Activated naive CD8-positive, alpha-beta T cell treated with anti-CD3 and anti-CD28 coated beads, Interleukin-2, amount 50 U/mL, for 16 hours (primary cell): ENCODE measurements at places on chromosomes 6 and 20.
A peak's percentile ranks its signal among the peaks of the same experiment; 100 is the strongest.

DNA sequence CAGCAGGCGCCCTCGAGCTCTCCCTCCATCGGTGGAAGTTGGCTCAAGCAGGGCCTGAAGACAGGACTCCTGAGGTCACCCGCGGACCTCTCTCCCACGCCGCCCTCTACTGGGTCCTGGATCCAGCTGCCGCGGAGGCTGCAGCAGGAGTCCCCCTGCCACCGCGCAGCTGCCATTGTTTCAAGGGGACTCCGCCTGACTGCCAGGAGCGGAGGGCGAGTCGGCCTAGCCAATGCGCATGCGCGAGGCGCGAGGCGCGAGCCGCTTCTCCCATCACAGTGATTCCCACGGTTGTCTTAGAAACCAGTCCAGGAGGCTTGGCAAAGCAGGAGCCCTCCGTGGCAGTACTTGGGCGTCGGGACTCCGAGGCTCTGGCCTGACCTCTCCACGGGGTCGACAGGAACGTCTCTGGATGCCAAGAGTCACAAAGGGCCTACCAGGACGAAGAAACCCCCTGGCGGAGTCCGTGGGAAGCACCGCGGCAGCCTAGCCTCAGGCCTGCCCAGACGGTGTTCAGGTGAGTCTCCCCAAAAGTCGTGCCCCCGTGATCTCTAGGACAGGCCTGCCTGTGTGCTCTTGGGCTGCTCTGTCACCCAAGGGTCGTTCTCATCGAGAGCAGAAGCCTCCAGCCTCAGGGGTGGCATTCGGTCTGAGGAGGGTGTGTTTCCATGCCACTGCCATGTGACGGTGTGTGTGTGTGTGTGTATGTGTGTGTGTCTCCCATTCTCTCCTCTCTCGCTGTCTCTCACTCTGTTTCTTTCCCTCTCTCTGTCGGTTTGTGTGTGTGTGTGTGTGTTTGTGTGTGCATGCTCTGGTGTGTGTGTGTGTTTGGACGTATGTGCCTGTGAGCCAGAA, 290.6 kb upstream of the ZNF337 start:
- peak; percentile 32 for DNase-seq

DNA sequence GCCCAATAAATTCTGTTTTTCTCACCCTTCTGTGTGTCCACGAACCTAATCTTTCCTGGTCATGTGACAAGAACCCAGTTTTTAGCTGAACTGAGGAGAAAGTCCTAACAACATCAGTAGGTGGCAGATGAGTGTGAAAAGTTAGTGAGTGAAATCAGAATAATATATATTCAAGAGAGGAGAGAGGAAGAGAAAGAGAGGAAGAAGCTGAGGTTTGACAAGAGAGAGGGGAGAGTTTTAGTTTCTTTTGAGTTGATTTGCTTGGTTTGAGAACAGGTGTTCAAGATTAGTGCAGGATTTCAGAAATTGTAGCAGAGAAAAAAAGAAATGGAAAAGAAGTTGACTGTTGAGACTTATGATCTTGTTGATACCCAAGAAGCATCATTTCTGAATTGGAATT, 930.5 kb upstream of the FLRT3 start:
- no peak for DNase-seq

DNA sequence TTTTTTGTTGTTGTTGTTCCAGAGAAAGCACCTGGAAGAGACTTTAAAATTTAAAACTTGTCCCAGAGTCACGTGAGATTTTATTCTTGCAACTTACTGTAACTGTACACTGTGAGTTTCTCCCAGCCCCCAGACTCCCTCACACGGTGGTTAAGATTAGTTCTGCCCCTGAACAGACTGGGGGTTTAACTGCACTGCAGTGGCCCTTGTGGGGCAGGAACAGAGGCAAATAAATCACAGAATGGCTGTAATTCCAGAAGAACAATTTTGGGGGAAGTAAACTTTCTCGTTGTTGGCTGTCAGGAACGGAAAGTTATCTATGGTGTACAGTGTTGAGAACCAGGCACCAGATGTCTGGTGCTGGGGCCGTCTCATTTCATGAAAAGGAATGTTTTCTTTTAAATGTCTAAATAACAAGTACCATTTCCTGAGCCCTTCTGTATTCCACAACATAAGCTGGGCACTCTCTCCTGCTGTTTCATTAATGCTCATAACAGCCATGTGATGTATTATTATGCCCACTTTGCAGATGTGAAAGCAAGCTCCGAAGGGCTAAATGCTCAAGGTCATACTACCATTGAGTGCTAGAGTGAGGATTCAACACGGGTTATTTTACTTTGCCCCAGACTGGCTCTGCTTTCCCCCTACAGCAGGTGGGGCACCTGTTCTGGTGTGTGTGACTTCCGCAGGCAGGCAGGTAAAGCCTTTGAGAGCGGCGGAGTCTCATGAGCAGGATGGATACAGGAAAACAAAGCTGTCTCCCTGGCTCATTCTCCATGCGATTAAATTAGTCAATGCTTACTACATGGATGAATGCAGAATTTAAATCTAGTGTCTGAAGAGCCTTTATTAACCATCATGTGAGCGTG, 30.5 kb downstream of the CNKSR3 start:
- DNase-seq = no peak

GRCh38 chr6:74519163-74519562, 686.7 kb downstream of the COL12A1 start:
- DNase-seq = no peak

DNA sequence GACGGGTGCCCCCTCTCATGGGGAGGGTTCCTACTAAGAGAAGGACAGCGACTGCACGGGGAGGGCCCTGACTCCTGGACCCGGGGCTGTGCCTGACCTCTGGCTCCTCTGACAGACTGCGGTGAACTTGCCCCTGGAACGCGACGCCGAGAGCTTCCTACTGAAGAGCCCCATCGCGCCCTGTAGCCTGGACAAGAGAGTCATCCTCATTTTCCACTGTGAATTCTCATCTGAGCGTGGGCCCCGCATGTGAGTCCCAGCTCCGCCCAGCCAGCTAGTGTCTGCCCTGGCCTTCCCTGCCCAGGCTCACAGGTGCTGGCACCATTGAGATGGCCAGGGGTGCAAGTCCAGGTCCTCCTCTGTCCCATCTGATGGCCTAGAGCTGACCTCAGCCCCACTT, 7.2 kb downstream of the CDC25B start:
- DNase-seq = no peak

DNA sequence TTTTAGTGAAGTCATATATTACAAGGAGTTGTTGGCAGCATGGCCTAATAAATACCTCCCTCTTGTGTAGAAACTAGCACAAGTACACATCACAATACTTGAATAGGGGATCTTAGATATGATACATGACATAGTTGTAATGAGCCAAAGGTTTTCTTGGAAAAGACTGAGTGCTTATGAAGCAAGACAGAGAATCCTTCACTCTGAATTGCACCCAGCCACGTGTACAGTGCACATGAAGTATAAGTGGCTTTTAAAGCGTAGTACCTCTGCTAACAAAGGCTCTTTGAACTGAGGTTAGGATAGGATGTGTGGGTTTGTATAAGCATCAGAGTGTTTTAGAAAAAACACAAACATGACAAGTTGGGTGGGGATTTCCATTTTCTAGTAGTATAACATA, 145.5 kb upstream of the STMND1 start:
- DNase-seq = no peak

GRCh38 chr6:16248271-16248853, 10.0 kb downstream of the GMPR start:
- DNase-seq = no peak

DNA sequence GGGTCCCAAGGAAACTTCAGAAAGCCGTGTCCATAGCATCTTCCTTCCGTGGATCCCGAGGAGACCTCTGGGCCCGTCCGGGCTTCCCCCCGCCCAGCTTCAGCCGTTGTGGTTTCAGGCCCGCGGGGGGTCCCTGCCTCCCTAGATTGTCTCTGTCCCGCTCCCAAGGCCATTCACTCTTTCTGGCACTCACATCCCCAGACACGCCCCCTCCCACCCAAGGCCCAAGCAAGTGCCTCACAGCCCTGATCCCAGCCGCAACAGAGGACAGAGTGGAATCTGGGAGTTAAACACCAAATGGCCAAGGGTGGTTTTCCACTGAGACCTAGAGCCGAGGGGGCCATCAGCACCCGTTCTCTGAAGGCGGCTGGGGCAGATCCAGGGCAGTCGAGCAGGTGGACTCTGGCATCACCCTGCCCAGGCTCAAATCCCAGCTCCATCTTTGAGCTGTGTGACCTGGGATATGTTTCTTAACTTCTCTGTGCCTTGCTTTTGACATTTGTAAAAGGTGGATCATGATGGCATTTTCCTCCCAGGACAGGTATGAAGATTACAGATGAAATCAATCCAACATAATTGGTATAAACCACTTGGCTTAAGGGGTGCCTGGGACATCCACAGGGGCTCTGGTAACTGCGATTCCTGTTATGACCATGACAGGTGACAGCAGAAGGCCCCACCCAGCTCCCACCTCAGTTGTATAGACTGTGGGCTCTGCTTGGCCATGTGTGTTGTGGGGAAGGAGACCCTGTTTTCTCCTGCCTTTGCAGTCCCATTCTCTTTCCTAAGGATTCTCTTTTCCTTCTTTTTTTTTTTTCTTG, 48.1 kb downstream of the CTCFL start:
- no peak for DNase-seq

DNA sequence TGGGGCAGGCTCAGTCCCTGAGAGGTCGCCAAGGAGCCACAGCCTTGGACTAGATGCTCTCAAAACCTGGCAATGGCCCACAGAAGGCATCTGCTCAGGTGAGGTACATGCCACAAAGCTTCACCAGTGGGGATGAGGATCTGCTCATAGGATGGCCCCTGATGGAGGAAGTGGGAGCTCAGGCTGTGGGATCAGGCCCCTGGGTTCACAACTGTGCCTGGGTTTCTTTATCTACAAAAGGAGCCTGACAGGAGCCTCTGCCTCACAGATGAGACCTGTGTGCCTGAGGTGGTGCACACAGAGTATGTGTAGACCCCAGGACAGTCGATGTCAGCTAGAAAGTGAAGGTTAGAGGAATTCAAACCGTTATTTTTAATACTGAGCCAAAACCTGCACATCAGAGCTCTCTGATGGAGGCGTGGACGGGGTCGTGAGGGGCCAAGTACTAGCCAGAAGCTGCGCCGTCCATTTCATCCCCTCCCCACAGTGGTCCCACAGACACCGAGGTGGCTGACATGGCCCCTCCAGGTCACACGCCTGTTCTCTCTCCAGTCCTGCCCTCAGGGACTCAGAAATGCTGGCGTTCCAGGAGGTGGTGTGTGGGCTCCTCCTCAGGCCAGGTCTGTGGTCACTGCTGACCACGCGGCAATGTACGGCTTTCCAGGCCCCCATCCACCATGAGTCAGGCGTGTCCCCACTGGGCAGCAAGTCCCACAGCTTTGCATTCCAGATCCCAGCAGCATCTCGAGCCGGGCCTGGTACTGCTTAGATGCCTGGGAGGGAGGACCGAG, 33.3 kb downstream of the NTSR1 start:
- DNase-seq = no peak

GRCh38 chr20:43550456-43550855, 8.4 kb upstream of the SGK2 start:
- DNase-seq = no peak

DNA sequence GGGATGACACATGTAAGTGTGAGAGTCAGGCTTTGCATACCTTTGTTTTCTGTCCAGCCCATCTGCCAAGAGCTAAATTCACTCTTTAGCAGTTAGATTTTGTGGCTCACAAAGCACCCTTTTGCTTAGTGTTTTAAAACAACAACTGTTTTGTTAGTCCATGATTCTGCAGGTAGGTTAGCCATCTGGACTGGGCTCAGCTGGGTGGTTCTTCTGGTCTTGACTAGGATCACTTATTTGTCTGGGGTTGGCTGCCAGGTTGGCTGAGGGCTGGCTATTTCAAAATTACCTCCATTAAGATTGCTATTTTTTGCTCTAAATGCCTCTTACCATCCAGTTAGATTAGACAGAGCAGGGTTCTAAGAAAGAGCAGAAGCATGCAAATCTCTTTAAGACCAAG, 489.3 kb downstream of the BTBD3 start:
- no peak for DNase-seq

DNA sequence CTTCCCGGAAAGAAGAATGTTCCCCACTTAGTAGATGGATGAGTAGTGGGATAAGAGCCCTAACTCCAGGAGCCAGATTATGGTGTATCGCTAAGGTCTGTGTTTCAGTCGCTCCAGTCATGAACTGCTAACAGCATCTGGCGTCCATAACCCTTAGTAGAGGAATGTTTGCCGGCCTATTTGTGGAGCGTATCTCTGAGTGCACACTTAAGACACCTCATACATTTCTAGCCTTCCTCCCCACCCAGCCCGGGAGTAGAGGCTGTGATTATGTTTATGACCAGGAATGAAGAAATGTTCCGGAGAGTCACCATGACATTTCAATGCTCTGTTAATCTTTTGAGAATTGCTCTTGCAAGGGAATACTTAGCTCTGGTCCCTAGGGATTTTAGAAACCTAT, 251.1 kb upstream of the SOX4 start:
- DNase-seq = no peak

- no peak for DNase-seq
Measured at GRCh38 chr6:133546098-133546497, 304.9 kb downstream of the EYA4 start.

DNA sequence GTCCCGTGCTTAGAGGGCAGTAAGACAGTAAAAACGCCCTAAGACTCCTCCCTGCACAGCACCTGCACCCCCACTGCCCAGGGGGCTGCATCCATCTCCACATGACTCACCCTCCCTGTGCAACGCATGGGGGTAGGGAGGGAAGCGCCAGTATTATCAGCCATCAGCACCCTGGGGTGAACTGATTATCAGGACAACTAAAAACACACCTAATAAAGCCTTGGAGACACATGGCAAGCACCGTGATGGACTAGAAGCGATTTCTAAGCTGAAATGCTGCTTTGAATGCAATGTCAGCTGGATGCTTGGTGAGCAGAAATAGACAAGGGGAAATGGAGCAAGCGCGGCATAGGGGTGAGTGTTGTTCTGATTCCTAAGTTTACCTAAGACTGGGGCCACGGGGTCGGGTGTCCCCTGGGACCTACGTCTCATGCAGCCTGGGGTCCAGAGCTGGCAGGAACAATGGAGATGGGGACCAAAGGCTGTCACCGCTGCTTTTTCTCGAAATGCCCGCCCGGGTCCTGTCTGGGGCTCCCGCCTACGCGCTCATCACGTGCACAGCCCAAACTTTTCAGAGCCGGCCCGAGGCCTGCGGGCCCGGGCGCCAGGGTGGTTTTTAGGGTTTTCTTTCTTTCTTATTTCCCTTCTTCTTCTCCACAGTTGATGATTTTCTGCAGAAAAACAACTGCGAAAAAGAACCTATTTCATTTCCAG, 702 bp upstream of the TNFAIP3 start:
- peak; percentile 45 for DNase-seq

DNA sequence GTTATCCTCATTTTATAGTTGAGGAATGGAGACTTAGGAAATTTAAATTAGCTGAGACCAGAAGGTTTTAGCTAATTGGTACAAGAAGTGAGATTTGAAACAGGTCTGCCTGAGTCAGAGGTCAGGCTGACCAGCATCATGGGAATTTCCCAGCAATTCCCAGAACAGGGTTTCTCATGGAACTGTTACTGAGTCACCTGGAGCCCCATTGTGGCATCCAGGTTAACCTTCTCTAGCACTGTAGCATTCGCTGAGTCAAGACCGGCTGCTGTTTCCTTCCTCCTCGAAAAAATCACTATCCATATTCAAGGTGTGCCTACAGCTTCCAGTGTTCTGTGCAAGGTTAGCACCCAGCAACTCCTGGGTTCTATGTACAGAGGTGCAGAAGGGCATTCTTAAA, 238.0 kb upstream of the MAN1A1 start:
- DNase-seq = no peak

- DNase-seq = no peak
Measured at GRCh38 chr6:16839631-16840179, 78.4 kb upstream of the ATXN1 start.

- no peak for DNase-seq
Measured at GRCh38 chr20:64053841-64054661, 4.6 kb upstream of the SOX18 start.
